ENCODE measurements at places on chromosomes 6 and 20.

DNA sequence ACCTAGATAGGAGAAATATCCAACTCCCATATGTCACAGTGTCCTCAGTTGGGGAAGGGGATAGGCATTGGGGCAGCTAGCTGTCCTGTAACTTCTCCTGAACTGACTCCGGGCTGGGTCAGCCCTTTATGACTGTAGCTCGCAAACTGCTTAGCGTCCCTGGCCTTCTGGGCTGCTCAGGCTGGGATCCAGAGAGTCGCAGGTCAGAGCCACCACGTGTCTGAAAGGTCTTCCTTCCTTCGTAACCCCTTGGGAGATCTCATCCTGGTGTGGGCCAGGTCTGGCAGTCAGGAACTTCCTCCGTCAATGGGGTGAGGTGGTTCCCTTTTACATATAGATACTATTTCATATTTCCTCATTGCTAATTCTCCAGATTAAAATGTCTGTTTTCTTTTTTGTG, 28.8 kb upstream of the HINT3 start:
- no peak for DNase-seq

DNA sequence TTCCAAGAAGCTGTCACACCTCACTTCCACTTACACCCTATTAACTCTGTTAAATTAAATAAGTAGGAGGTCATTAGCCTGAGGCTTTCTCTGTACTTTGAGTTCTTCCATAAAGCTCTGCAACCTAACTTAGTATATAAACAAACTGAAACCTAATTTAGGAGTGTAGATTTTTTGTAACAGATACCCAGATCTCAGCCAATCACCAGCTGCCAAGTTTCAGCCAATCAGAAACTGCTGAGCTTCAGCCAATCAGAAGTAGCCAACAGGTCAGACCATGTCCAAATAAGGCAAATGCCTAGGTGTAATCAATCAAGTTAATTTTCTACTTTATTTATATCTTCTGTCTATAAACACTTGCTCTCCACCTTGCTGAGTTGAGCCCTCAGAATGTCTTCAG, 142.7 kb upstream of the SULF2 start:
- no peak for DNase-seq

GRCh38 chr6:25534942-25535631, 116.9 kb upstream of the SCGN start:
- DNase-seq: no peak

- no peak for DNase-seq
Observed at GRCh38 chr6:107827541-107827940, 3.4 kb upstream of the SCML4 start.

- no peak for DNase-seq
Observed at GRCh38 chr20:51402201-51402600, 140.3 kb downstream of the NFATC2 start.

- no peak for DNase-seq
Observed at GRCh38 chr6:63816401-63816981, 180.9 kb downstream of the PHF3 start.

GRCh38 chr20:1469306-1469905, 2.8 kb upstream of the NSFL1C start:
- no peak for DNase-seq

DNA sequence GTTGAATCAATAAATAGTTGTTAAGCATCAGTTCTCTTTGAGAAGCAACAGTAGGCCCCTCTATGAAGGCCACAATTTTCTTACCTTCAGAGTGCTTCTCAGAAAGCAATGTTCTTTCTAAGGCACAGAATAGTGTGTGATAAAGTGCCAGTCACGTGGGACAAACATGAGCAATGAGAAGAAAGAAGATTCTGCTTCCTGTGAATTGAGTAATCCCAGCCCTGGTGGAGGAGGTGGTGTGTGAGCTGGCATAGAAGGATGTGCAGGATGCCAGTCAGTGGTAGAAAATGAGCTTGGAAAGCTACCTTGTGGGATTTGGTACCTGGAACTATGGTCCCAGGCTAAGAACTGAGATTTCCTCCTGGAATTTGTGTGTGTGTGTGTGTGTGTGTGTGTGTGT, 21.7 kb downstream of the KIZ start:
- no peak for DNase-seq

GRCh38 chr20:8372824-8373380, 240.8 kb downstream of the PLCB1 start:
- no peak for DNase-seq

GRCh38 chr6:31472259-31472658, 25.7 kb upstream of the MICB start:
- DNase-seq: no peak

DNA sequence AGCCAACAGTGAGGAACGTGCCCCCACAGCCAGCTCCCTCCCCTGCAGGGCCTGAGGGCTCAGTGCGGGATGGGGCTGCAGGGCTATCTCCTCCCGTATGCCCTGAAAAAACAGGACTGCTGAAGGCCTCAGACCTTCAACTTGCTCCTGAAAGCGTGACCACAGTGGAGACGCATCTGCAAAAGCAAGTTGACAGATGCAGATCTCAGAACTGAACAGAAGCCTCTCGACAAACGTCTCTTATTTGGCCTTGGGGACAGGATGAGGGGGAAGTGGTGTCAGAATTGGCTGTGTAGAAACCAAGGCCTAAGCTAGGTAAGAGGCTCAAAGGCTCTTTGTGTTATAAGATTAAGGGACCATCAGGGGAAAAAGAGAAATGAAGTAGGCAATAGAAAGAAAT, 120.7 kb upstream of the SLC22A23 start:
- DNase-seq: no peak

GRCh38 chr6:42355416-42355815, 96.3 kb downstream of the TRERF1 start:
- DNase-seq: no peak

DNA sequence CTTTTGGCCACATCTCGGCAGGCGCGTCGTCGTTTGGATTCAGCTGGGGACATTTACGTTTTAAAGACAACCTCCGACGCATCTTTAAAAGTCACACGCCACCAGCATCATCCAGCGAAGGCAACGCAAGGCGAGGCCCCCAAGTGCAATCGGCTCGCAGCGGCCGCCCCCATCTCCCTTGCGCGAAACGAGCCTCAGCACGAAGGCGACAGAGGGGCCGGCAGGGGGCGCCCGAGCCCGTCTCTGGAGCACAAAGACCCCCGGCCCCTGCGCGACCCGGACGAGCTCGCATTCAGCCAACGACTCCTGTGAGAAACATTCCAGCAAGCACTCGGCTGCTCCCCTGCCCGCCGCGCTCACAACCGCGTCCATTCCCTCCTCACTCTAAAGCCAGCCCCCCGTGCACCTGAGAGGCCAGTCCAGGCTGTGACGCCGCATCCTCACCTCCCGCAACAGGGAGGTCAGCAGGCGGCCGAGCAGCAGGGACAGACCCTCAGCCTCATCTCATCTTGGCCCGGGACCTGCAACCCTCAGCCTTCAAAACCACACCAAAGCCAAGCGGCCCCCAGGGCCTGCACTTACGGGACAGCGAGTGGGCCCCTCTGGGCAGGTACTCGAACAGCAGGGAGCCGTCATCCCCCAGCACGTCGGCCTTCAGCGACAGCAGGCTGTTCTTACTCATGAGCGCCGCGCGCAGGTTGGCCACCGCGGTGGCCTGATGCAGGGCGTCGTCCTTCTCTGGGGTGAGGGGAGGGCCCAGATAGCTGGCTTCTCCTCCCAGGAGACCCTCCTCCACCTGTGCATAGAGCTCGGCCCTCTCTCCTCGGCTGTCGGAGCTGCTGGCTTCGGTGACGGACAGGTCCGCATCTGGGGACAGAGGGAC, 35.8 kb downstream of the SLC2A4RG start:
- DNase-seq: peak; percentile 31

DNA sequence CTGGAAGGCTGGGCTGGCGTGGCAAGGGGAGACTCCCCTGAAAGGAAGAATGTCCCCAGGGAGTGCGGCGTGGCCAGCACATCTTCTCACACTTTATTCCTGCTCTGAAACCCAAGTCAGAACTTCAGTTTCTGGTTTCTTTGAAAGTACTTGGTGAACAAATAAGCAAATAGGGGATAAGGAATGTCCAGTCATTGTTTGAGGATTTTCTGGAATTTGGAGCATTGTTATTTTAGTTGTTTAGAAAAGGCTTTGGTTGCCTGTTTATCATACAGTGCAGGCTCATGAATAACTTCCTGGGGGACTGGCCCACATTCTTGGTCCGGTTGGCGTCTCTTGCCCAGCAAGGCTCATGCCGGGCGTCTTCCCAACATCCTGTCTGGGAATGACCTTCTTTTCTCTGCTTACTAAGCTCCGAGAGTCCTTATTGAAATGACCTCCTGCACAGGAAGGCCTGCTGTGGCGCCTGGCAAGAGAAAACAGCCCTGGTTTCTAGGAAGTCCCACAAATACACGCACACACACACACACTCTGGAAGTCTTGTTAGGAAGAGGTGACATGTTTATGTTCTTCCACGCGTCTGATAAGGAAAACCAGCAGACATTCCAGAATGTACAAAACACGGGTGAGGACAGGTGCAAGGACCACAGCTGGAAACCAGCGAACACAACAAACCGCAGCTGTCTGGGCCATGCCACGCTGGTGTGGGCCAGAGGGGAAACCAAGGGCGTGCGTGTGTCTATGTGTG, 71.9 kb downstream of the TMEM170B start:
- DNase-seq: no peak

GRCh38 chr20:45037050-45037449, 63.9 kb downstream of the KCNS1 start:
- no peak for DNase-seq

GRCh38 chr6:29720863-29721262, 2.4 kb upstream of the HLA-F start:
- DNase-seq: no peak

DNA sequence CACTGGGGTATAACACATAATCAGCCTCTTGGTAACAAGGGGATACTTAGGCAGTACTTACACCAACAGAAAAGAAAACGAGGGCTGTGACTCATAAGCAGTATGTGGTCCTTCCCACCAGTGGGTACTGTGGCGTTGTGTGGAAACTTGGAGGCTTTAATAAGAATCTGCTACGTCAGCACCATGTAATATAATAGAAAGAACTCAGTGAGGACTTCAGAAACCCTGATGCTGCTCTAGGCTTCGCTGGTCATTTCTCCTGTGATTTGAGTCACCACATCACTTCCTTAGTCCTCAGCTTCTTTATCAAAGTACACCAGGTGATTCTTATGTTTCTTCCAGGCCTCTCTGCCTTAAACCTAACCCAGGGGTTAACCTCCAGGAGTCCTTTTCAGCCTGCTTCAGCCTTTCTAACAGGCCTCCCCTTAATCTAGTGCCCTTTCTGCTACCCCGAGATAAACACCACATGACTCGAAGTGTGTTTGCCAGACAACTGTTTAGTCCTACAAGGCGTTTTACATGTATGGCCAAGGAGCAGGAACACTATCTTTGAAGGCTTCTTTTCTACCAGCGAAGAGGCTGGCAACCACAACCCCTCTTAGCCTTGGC, 68.5 kb downstream of the FYN start:
- peak; percentile 70 for DNase-seq

DNA sequence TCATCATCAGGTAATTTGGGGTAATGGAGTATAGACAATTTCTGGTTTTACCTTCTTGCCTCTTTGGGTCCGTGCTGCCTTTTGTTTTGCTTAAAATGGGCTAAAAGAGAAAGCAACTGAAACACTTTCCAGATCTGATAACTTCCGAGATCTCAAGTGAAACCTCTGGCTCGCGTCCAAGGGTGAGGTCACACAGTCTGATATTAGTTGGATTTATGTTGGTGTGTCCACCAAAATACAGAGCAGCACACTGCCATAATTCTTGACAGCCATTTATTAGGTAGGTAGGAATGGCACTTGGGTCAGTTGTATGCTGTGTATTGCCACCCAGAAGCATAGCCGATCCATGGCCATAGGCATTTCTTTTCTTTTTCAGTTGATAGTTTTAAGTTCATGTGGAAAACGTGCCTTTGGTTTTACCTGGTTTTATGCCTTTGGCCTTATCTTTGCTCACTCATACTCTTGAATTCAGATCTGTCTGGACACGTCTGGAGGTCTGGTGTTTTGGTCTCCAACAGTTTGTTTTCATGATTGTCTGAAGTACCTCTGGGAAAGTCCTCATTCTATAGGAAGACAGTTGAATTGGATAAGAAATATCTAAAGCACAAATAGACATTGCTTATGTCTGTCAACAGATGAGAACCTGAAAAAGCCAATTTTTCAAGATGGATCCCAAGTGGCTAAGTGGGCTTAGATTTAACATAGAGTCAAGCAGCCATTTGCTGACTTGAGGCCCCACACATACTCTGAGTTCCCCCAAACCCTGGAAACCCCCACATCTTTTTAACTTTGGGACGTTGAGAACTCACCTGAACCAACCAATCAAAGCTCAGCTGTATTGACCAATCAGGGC, 320.8 kb downstream of the SOX4 start:
- peak; percentile 59 for DNase-seq

Data from activated CD4-positive, alpha-beta T cell treated with anti-CD3 and anti-CD28 coated beads, Interleukin-2, amount 50 U/mL, for 48 hours (primary cell).